ENCODE measurements at places on chromosomes 6 and 20. TPM values are rescaled to one million over a fixed set of nuclear protein-coding genes. Genes with fewer than 3 reads are reported as not detected.

- no peak for DNase-seq
These were observed 385.3 kb downstream of the EPM2A start for GRCh38 chr6:145349950-145350510.

GRCh38 chr20:13717631-13718044, 67.1 kb downstream of the ESF1 start:
- DNase-seq = no peak

- DNase-seq = no peak
These were observed 201.0 kb upstream of the ZNF217 start for GRCh38 chr20:53794529-53795115.

DNA sequence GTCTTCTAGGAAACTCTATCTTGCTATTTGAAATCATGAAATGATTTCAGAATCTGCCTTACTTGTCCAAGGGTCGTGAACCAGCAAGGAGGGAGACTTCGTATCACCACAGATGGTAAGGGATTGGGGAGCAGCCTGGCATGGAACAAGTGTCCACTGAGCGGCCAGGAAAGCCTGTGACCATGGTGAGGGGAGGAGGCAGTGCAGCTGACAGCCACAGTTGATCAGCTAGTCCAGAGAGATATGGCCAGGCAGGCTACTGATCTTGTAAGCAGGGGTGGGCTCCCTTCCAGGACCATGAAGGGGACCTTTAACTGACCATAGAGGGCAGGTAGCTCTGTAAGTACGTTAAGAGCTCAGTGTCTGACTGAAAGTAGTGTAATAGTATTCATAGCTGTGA, 96.8 kb upstream of the TENT5A start:
- DNase-seq = no peak

- DNase-seq = no peak
These were observed 171.3 kb upstream of the HDAC2 start for GRCh38 chr6:114142258-114142657.

GRCh38 chr20:48635791-48636267, 192.0 kb downstream of the PREX1 start:
- DNase-seq = no peak

DNA sequence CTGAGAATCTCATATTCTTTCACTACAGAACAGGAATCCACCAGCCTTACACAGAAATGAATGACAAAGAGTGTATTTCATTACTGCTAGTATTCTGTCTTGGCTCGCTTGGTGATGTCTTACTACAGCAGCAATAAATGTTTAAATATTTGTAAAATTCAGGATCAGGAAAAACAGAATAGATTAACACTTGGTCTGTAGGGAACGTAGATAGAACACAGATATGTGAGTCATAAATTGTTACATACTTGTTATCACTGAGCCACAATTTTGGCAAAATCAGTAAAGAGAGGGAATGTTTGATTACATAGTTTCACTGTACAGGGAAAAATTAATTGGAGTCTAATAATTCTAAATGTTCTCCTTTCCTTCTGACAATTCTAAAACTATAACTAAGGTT, 11.0 kb downstream of the SHPRH start:
- DNase-seq = no peak

- DNase-seq = peak; percentile 67
These were observed 215.0 kb upstream of the PLCB4 start for GRCh38 chr20:8853805-8854338.

DNA sequence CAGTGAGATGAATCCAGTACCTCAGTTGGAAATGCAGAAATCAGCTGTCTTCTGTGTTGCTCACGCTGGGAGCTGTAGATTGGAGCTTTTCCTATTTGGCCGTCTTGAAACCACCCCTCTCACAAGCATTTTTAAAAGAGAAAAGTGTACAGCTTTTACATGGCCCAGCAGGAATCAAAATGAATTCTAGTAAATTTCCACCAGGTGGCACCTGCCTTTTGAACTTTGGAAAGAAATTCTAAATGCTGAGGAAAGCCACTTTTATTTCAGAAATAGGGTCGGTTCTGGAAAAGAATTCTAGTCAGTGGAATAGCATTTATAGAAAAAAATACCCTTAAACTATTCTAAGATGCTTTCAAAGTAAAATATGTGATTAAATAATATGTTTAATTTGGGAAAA, 647.8 kb downstream of the CD109 start:
- no peak for DNase-seq

DNA sequence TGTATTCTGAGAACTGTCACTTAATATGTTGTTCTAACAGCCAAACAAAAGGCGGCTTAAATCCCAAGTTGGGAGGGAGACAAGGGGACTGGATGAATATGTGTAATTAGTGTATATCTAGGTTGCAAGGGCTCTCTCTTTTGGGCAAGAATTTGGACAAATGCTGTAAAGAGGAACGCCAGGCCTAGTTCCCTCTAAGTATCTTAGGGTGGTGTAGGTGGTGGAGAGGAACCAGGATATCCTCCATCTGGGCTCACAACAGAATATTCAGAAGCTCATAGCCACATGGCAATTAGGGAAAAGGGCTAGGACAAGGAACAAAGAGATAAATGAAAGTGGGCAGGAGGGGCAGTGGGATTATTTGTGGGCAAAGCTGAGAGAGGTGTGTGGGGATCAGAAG, 149.5 kb downstream of the LRFN2 start:
- DNase-seq = no peak

DNA sequence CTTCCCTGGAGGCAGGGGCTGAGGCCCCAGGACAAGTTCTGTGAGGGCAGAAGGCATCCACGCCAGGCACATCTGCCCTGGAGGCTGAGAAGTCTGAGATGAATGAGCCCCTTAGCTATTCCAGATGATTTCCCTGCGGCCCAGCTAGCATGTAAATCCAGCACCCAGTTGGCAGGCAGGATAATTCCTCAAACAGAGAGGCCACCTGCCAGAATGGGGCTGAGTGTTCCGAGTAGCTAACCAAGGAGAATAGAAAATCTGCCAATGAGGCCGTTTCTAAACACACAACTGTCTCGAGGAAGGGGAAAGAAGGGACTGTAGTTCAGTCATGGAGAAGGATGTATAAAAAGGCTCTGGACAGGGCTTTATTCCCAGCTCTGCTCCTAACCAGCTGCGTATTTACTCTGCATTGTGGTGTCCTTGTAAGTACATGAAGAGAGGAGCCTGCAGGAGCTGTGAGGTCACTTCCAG, 211.4 kb upstream of the CDYL start:
- DNase-seq = no peak

GRCh38 chr6:10414756-10415616, at the start of gene TFAP2A:
TFAP2A (minus strand) TSS chr6:10415074; CDS start chr6:10414991, 83 bp downstream.
- no peak for DNase-seq

DNA sequence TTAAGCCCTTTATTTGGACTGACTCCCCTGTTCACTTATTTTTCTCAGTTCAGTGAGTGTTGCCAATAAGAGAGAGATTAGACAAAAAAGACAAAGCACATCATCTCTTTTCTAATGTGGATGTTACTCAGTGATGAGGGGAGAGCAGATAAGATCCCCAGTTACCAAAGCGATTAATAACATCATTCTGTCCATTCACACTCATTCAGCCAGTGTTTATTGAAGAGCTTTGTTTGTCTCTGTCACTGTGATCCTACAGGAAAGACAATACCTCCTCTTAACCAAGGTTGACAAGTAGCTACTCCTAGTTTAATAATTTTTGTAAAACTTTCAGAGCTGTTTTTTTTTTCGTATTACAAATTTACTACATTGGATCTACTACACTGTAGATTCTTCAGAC, 163.0 kb downstream of the EYA4 start:
- DNase-seq = no peak

DNA sequence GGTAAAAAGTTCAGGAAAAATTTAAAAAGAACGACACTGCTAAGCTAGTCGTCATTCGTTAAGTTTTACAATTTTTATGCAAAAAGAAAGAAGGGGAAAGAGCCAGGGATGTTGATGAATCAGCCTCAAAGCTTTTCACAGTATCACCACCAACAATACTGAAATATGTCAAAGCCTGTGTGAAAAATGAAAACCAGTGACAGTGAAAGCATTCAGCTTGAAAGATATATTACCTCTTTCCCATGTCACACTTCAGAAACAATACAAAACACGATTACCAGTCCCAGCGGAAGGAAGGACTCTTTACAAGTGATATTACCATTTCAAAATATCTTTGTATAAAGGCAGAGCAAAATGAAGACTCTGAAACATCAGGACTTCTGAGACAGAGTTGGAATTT, 489.2 kb downstream of the EPHA7 start:
- DNase-seq = no peak

- DNase-seq = no peak
These were observed 184.5 kb upstream of the MARCKS start for GRCh38 chr6:113672491-113673149.

GRCh38 chr20:1628621-1629020, 8.8 kb upstream of the SIRPB1 start:
- DNase-seq = no peak

GRCh38 chr6:39934131-39934757, at the start of gene MOCS1:
MOCS1 (minus strand) TSS chr6:39934462; CDS start chr6:39934417, 45 bp downstream.
- no peak for DNase-seq

- DNase-seq = no peak
These were observed 8.9 kb downstream of the BPIFB1 start for GRCh38 chr20:33291830-33292355.

GRCh38 chr6:42505385-42505718, 53.6 kb upstream of the TRERF1 start:
- no peak for DNase-seq

DNA sequence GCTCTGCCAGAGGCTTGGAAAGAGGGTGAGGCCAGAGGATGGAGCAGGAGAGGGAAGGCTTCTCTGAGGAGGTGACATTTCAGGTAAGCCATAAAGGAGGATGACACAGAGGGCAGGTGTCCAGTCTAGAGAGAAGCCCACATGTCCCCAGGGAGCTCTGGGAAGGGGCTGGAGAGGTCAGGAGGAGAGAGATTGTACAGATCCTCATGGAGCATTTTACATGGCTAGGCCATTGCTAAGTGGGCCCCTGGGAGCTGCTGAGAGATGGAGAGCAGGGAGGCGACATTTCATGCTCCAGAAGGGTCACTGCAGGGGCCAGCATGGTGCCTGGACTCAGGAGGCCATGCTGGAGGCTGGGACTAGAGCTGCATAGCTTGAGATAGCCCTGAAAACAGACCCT, 124.5 kb downstream of the TOX2 start:
- DNase-seq = no peak

The LHFPL5 gene
- not detected for total RNA-seq

The ARHGAP18 gene
- total RNA-seq = 46.6 TPM

The PDSS2 gene
- 7.8 TPM for total RNA-seq

The CTCFL gene
- not detected for total RNA-seq

The GSTA1 gene
- total RNA-seq = not detected
